Left lung (tissue), 14 donors: ENCODE measurements at places on chromosomes 13 and 19.
A peak's percentile ranks its signal among the peaks of the same experiment; 100 is the strongest.

- no peak for DNase-seq
Observed at GRCh38 chr19:10011974-10012373, 1.3 kb upstream of the RDH8 start.

DNA sequence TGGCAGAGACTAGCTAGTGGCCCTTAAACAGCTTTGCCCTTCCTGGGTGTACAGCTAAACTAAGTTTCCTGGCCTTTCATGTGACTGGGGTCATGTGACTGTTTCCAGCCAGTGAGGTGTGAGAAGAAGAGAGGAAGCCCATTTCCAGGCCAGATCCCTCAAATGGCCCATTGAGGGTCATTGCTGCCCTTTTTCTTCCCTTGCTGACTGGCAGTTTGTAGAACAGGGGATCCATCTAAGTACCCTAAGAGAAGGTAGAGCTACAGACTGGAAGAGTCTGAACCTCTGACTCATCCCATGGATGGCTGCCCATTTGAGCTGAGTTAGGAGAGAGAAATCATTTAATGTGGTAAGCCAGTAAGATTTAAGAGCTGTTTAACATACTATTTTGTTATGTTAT lies 2.8 kb downstream of the SWSAP1 start:
- no peak for DNase-seq

- DNase-seq = no peak
Observed at GRCh38 chr13:28219408-28220099, 81.2 kb downstream of the PAN3 start.

GRCh38 chr13:97407540-97407939 lies 26.4 kb upstream of the RAP2A start:
- no peak for DNase-seq

DNA sequence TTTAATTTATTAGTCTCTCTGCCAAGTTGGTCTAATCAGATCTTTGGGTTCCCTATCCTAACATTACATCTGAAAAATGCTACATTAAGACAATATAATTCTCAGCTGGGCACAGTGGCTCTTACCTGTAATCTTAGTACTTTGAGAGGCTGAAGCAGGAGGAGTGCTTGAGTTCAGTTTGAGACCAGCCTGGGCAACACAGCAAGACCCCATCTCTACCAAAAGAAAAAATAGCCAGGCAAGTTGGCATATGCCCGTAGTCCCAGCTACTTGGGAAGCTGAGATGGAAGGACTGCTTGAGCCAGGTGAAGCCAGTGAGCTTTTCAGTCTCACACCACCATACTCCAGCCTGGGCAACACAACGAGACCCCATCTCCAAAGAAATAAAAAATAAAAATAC lies 95.0 kb downstream of the KLF12 start:
- no peak for DNase-seq

DNA sequence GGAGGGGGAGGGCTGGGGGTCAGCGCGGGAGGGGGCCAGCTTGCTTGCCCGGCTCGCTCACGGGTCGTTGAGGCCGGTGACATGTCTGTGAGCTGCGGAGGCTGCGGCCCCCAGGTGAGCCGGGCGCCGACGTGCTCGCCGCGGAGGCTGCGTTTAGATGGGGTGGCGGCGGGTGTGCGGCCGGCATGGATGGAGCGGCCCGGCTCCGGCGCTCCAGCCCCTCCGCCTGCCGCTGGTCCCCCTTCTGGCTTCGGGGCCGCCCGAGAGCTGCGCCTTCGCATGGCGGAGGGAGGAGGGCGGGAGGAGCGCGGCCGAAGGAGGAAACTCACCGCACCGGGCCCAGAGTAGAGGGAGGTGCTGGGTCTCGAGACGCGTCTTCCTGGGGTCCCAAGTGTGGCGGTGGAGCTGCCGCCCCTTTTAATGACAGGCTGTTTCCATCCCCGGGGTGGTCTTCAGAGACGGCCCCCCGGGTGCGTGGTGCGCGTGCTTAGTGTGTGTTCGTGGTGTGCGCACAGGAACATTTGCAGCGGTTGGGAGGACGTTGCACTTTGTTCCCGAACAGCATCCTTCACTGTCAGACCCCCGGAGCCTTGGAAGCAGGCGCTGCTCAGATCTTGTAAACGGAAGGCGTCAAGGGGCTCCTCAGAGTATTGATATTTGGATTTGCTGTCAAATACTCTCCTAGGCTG lies at the start of gene AKAP11:
AKAP11 (plus strand) TSS at position 38 of the 689 bp plus-strand sequence. CDS start 14,197 bp downstream, outside the sequence.
- DNase-seq = peak; percentile 68

GRCh38 chr13:98934243-98934642 lies 43.6 kb downstream of the DOCK9 start:
- no peak for DNase-seq

- DNase-seq = no peak
Observed at GRCh38 chr13:100323937-100324336, 235.0 kb downstream of the PCCA start.

DNA sequence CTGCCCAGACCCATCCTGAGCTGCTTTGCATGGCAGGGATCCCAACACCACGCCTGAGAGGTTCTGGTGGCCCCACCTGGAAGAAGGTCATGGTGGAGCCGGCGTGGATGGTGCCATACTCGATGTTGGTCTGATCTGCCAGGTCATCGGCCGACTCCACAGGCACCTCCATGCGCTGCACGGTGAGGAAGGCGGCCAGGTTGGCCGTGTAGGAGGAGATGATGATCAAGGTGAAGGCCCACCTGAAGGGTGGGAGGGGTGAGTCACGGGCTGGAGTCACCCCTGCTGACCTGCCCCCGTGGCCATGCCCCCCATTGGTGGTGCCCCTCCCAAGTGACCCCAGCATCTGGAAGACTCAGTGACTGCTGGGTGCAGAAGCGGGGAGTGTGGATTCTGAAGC lies 12.5 kb upstream of the ATP1A3 start:
- no peak for DNase-seq

- no peak for DNase-seq
Observed at GRCh38 chr13:110347535-110348308, 40.6 kb downstream of the COL4A2 start.

GRCh38 chr13:94415500-94416237 lies 63.8 kb downstream of the DCT start:
- DNase-seq = no peak

DNA sequence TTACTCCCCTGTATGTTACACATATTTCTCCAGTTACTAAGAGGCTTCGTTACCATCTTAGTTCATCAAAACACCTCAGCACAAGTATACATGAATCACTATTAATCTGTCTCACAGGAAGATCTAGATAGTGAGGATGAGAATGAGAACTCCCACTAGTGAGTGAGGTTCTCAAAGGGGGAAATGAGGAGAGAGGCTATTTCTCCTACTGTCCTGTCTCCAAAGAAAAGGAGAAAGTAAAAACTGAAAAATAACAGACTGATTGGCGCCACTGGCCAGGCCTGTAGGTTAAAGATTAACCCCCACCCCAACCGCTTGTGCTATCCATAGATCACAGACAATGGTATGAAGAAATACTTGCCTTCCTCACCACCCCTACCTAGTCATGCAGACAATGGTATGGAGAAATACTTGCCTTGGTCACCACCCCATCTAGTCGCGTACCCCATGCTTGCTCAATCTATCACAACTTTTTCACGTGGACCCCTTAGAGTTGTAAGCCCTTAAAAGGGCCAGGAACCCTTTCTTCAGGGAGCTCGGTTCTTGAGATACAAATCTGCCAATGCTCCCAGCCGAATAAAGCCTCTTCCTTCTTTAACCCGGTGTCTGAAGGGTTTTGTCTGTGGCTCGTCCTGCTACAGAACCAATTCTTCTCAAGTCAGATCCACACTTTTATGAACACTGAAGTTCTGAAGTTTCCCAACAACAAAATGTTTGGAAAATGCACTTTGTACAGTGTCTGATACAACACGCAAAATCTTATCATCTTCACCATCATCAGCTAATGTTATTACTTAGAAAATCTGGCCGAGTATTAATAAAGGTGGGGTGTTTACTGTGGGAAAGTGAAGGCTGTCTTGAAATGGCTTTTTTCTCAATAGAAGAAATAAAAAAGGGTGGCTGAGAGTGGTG lies 598.1 kb downstream of the UQCRFS1 start:
- DNase-seq = no peak

DNA sequence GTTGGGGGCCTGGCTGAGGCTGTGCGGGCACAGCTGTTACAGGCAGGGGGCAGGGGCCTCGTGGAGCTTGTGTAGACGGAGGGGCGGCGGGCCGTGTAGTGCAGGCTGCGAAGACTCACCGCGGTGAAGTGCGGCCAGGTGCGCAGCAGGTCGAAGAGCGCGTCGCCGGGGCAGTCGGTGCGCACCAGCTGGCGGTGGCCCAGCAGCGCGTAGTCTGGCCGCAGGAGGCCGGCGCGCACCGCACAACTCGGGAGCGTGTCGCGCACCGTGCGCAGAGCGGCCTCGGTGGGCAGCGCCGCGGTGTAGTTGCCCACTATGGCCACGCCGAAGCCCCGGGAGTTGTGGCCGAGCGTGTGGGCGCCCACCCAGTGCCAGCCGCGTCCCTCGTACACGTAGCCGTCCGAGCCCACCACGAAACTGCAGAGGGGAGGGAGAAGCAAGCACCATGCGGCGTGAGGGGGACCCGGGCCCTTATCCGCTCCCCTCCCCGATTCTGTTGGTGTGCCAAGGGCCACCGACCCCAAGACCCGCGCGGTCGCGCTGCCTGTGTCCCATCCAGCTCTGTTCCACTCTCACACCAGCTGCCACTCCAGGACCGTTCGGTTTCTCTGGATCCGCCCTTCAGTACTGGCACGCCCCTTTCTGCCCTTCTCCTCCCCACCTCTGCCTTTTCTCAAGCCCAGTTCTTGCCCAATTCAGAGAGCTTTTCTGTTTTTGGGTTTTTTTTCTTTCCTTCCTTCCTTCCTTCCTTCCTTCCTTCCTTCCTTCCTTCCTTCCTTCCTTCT lies 5.4 kb upstream of the RASAL3 start:
- DNase-seq = no peak

GRCh38 chr13:69423844-69424243 lies 683.8 kb upstream of the ATXN8OS start:
- DNase-seq = no peak

DNA sequence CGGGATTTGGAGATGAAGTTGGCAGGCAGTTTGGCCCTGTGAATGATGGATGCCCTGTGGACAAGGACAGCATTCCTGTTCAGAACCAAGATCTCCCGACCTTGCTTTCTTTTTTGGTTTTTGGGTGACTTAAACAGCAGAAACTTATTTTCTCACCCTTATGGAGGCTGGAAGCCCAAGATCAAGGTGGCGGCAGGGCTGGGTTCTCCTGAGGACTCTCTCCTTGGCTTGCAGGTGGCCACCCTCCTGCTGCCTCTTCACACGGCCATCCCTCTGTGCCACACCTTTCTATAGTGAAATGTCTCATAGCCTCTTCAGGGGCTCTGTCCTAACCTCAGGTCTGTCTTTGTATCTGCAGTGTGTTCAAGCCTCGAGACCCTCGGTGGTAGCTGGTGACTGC lies 14.0 kb downstream of the ZNF333 start:
- DNase-seq = no peak

DNA sequence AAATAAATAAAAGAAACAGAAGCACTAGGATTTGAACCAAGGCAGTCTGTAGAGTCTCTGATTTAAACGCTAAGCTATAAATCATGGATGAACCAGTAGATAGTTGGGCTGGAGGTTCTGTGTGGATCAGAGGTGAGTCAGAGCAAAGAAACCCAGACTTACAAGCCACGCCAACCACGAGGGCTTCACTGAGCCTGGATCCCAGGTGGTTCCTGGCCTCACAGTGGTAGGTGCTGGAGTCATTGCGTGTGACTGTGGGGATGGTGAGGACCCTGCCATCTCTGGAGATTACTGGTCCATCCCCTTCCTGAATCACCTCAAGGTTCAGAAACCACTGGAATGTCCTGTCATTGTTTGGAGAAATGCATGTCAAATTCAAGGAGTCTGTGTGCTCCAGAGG lies 19.3 kb upstream of the CEACAM20 start:
- DNase-seq = no peak

DNA sequence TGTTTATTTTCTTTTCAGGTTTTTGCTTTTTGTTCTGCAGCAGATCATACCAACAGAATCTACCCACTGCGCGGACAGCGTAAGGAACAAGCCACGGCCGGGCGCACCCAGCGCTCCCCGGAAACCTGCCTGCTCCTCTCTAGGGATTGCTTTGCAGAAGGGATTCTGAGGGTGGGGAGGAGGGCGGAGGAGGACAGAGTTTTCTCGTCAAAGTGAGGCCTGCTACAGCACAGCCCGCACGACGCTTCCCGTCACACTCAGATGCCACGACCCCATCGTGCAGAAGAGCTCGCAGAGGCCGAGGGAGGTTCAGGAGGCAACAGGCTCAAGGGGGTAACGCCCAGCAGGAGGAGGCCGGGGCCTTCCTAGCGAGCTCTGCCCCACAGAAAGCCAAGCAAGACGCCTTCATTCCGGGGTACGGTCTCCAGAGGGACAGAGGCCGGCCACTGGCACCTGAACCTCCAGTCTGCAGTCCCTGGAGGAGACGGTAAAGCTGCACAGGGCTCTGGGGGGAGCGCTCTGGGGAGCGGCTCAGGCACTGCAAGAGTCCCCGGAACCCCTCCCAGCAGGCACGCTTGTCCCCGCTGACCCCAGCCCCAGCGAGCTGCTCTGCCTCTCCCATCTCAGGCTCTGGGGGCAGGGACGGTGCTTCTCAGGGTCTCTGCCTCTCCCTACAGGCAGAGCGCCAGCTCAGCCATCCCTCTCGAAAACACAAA lies 6.9 kb downstream of the REXO1 start:
- DNase-seq = no peak

DNA sequence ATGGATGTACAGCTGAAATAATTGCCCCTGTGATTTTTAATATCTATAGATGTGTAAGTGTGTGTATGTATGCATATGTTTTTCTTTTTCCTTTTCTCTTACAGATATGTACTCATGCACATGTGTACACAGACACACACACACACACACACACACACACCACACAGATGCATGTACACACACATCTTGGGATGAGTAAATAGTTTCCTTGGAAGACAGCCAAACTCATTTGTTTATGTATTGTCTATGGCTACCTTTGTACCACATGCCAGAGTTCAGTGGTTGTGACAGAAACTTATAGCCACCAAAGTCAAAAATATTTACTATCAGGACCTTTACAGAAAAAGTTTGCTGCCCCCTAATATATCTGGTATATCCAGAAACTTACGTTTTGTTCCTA lies 192.6 kb downstream of the MAB21L1 start:
- no peak for DNase-seq

DNA sequence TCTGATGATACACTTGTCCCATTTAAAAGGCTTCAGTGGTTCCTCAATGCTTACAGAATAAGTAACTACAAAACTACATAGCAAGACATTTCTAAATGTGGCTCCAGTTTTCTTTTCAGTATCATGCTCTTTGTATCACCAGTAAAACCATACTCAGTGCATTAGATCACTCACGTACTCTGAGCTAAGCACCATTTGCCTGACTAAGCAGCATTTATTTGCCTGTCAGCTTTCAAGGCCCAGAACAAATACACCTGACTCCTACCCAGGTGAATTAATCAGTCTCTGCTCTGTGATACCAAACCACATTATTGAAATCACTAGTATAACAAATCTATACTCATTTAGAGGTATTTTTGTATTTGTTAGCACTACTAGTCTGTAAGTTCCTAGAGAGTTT lies 47.4 kb upstream of the PCDH20 start:
- DNase-seq = no peak

GRCh38 chr13:21595546-21595822 lies 8.5 kb downstream of the MICU2 start:
- no peak for DNase-seq

- DNase-seq = no peak
Observed at GRCh38 chr13:51822106-51822815, 18.3 kb upstream of the DHRS12 start.

- no peak for DNase-seq
Observed at GRCh38 chr19:18426416-18426767, 7.2 kb downstream of the SSBP4 start.

GRCh38 chr13:26998292-26998691 lies 173.3 kb downstream of the USP12 start:
- DNase-seq = peak; percentile 10

GRCh38 chr13:34810996-34811395 lies 131.1 kb upstream of the NBEA start:
- no peak for DNase-seq

GRCh38 chr19:49224879-49225278 lies 67.3 kb downstream of the TRPM4 start:
- DNase-seq = peak; percentile 39
